HFFc6 (cell line): ENCODE measurements at places on chromosomes 13 and 19.

DNA sequence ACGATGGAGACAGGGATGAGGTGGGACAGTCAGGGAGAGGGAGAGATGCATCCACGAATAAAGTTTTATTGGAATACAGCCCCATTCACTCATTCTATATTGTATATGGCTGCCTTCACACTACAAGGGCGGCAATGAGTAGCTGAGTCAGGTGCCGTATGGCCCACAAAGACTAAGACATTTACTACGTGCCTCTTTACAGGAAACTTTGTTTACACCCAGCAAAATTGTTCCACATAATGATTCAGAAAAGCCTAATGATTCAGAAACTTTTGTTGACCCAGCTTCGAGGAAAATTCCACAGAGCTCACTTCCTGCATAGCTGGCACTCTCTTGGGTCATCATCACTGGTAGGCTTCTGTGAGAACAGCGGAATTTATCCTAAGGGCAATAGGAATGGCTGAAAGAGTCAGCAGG lies 87.3 kb upstream of the PEG3 start:
- DNase-seq = no peak

DNA sequence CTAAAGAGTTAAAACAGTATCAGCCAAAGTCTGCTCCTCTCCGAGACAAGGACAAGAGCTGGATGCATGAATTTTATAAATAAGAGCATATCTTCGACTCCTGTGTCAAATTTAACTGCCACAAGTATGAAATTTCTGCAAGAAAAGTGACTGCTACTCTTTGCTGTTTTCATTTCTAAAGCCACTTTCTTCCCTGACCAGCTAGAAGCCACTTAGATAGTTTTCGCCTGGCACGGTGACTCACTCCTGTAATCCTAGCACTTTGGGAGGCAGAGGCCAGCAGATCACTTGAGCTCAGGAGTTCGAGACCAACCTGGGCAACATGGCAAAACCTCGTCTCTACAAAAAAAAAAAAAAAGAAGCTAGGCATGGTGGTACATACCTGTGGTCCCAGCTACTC lies 61.3 kb downstream of the ENOX1 start:
- DNase-seq = no peak

- DNase-seq = no peak
Measured at GRCh38 chr19:29944390-29945012, 2.5 kb downstream of the URI1 start.

DNA sequence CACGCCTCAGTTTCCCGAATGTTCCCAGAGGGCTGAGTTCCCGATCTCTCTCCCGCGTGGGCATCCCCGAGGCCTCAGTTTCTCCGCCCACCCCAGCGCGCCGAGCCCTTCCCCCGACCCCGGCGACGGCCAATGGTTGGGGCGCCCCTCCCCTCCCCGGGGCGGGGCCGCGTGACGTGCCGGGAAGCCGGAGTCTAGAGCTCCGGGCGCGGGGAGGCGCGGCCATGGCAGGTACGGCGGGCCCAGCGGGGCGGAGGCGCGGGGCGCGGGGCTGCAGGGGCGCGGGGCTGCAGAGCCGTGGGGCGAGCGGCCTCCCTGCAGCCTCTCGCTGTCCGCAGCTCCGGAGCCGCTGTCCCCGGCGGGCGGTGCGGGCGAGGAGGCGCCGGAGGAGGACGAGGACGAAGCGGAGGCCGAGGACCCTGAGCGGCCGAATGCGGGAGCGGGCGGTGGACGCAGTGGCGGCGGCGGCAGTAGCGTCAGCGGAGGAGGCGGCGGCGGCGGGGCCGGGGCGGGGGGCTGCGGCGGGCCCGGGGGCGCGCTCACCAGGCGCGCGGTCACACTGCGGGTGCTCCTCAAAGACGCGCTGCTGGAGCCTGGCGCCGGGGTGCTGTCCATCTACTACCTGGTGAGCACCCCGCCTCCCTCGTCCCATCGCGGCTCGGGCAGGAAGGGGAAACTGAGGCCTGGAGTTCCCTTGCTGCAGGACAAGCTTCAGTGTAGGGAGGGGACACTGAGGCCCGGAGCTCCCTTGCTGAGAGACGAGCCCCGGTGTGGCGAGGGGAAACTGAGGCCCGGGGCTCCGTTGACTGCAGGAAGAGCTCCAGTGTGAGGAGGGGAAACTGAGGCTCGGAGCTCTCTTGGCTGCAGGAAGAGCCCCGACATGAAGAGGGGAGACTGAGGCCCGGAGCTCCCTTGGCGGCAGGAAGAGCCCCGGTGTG lies at the start of gene MPND:
Gene MPND, plus strand, starts transcription at position 193 of the 938 bp plus-strand sequence. Its CDS starts 32 bp downstream, at position 225.
- peak; percentile 31 for DNase-seq

GRCh38 chr13:98927951-98928927 lies 49.6 kb downstream of the DOCK9 start:
- DNase-seq = peak; percentile 12

DNA sequence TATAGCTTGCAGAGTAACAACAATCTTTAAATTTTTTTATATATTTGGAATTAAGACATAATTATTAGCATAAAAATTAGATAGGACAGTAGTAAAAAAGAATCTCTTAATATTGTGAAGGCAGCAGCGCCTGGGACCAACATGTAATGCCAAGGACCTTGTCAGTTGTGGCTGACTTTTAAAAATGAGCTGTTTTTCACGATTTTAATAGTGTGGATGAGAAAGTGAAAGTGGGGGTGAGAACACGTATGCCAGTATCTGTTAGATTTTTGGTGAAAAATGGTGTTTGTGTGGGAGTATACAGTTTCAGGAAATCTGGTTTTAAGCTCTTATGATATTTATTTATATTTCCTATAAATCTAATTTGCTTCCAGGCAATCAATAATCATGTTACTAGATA lies 125.2 kb downstream of the LMO7 start:
- no peak for DNase-seq

DNA sequence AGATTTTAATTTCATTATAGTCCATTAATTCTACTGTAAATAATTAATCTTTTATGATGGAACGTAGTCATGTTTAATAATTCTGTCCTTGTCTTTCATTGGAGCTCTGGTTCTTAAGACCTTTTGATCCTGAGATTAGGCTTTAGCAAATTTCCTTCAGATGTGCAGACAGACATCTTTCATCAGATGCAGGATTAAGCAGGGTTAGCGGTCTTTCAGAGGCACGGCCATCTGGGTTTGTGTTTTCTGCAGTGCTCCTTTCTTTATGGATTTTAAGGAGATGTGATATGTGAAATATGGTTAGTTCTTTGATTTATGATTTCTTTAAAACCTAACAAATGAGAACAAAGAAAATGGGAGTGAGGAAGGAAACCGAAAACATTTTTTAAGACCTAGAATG lies 643.9 kb upstream of the SGCG start:
- DNase-seq = no peak

GRCh38 chr13:46213242-46213641 lies 1.5 kb downstream of the LRRC63 start:
- DNase-seq = no peak

DNA sequence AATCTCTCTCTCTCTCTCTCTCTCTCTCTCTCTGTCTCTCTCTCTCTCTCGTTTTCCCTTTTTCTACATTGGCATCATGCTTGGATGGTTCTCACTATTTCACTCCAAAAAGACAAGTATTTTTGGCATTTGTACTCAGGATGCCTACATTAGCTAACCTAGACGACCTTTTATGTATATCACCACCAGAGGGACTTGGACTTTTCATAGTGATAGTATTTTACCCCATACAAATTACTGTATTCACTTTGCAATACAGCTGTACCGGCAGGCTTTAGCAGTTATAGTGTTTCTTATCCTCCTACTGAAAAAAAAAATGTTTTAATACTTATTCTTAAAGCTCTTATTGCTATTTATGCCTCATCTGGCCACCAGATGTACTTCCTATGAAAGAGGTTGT lies 687.2 kb upstream of the KLHL1 start:
- no peak for DNase-seq
